ENCODE measurements at places on chromosomes 11 and 22. TPM values are rescaled to one million over a fixed set of nuclear protein-coding genes. Genes with fewer than 3 reads are reported as not detected.
A peak's percentile ranks its signal among the peaks of the same experiment; 100 is the strongest.

The CYTH4 gene
- 0.11 TPM for total RNA-seq

DNA sequence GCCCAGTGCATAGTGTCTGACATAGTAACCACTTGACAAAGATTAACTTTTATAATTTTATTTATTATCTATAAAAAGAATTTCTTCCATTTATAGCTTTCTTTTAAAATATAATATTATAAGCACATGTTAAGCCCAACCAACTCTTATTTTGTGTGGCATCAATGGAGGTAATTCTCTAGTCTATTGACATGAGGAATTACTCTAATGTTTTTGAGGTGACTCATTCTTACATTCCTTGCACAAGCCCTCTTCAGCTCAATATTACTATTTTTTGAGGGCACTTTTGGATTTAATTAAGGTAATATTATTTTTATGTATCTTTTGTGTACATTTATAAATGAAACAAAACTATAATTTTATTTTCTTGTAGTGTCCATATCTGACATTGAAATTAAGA lies 59.6 kb downstream of the AASDHPPT start:
- no peak for DNase-seq

GRCh38 chr11:12189543-12190235 lies 79.3 kb downstream of the MICAL2 start:
- peak; percentile 26 for DNase-seq

- no peak for DNase-seq
These were observed 84.3 kb upstream of the TMEM45B start for GRCh38 chr11:129731316-129731715.

Measured in pulmonary artery endothelial cell (primary cell).